Activated CD4-positive, alpha-beta T cell treated with anti-CD3 and anti-CD28 coated beads for 1 hour (primary cell): ENCODE measurements at places on chromosomes 2 and 18.

- no peak for DNase-seq
These were observed 76.4 kb downstream of the TMEM18 start for GRCh38 chr2:600542-601386.

GRCh38 chr2:173557497-173557896, 202.8 kb downstream of the CDCA7 start:
- DNase-seq = no peak

DNA sequence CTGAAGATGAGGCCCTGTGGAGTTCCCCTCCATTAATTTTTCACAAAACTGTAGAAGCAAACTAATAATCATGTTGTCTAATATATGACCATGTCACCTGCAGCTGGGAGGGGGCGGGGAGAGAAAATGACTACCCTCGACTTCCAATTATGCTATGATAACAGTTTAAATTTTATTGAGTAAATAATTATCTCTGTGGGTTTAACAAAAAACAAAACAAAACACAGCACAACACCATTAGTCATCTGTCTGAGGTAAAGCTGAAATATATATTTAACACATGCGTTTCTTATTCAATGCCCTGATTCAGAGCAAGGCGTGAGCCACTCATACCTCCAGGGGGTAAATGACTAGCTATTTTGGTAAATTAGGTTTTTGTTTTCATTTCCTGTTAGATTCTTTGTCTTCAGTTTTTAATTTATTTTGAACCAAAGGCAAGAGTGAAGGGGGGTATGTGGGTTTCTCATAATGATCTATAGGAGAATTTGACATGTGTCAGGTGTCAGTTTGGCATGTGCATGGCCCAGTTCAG, 77.4 kb upstream of the ZCCHC2 start:
- no peak for DNase-seq

DNA sequence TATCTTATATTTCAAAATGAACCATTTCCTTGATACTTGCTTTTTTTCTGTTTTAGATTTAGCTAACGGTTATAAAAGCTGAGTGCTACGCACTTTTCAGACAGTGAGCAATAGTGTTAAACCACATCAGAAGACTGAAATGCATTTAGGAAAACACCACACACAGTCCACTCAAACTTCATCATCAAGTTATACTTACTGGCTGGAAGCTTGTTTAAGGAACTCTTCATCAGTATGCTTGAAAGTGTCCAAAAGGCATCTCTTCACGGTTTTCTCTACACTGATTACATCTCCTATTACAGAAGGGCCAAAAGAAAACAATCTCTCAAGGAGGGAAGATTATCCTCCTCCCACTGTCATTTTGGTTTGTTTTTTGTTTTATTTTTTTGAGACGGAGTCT, 19.7 kb downstream of the ILKAP start:
- DNase-seq = no peak

DNA sequence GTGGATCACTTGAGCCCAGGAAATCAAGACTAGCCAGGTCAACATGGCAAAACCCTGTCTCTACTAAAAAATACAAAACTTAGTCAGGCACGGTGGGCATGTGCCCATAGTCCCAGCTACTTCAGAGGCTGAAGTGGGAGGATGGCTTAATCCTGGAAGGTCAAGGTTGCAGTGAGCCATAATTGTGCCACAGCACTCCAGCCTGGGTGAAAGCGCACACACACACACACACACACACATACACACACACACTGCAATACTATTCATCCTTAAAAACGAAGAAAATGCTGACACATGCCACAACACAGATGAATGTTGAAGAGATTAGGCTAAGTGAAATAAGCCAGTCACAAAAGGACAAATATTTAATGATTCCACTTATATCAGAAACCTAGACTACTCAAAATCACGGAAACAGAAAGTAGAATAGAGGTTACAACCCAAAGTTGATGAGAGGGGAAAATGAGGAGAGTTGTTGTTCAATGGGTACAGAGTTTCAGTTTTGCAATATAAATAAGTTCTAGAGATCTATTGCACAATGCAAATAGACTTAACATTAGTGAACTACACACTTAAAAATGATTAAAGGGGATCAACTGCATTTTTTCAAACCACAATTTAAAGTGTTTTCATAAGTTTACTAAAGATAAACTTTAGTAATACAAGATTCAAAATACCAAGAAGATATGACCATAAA, 114.5 kb downstream of the USP34 start:
- DNase-seq = no peak

DNA sequence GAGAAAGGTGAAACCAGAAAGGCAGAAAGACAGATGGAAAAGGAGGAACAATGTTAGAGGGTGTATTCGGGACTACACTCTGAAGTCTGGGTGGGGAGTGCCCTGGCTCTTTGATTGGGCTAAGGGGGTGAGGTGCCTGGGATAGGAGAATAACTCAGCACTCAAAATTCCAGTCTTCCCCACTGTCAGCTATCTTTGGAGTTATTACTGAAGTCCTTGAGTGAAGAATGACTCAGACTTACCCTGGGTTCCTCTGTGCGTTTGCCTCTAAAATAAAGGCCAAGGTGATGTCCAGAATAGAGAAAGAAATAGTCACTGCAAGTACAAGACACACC, 151.8 kb upstream of the SERPINE2 start:
- no peak for DNase-seq

- no peak for DNase-seq
These were observed 28.1 kb upstream of the INPP4A start for GRCh38 chr2:98416383-98417159.

DNA sequence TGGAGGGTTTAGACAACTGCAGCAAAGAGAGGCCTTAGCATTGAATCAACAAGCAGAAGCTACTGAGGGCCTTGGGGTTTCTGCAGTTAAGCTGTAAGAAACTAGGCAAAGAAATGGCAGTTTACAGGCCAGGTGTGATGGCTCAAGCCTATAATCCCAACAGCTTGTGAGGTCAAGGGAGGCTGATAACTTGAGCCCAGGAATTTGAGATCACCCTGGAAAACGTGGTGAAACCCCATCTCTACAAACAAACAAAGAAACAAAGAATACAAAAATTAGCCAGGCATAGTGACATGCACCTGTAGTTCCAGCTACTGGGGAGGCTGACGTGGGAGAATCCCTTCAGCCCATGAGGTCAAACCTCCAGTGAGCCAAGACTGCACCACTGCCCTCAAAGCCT, 421.6 kb upstream of the CHST9 start:
- no peak for DNase-seq

- no peak for DNase-seq
These were observed 13.8 kb downstream of the NBAS start for GRCh38 chr2:15547115-15547876.

GRCh38 chr18:51337406-51337805, 139.9 kb upstream of the MEX3C start:
- DNase-seq = no peak

DNA sequence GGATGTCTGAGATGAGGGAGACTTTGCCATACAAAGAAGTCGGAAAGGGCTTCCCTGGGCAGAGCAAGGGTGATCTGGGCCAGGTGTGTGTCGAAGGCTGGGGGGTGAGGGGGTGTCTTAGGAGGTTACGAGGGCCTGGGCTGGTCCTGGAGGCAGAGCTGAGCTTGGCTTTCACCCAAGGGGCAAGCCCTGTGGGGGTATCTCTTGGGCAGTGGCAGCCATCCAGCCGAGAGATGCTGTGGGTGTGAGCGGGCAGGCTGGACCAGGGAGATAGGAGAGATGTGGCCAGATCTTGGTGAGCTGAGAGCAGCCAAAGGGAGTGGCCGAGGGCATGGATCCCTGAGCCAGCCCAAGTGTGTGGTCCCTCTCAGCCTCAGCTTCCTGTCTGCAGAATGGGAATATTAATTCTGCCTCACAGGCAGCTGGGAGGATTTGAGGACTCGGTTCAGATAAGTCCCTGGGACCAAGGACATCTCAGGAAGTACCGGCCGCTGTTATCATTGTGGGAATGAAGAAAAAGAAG, 33.0 kb downstream of the MAL start:
- DNase-seq = no peak

- no peak for DNase-seq
These were observed 193.1 kb upstream of the ARL4C start for GRCh38 chr2:234689911-234690379.

DNA sequence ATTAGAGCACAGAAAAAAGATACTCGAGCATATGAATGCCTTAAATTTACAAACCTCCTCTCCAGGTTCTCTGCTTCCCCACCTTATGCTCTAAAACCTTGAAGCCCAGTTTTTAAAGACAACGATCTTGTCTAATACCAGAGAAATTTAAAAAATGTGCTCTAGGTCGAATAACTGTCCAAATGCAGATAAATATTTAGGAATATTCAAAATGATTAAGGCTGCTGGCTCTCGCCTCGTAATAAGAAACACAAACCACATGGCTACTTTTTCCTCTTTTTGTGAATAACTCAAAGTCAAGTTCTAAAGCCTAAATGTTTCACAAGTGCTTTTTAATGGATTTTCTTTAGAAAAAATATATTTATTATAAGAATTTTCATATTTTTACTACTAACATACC, 101.3 kb downstream of the SATB2 start:
- no peak for DNase-seq

DNA sequence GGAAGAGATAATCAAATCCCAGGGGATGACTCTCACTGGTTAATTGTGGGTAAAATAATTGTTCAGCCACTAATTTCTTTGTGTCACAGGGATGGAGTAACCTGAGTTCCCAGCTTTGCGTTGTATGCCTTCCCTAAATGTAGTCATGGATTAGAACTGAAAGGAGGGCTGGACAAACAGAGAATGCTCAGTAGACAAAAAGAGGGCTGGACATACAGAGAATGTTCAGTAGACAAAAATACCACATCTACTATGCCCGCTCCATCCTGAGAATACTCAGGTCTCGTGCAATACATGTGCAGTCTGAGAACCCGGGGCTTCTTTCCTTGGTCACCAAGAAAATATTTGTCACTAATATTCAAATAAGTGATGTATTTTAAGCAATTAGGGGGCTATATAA, 497.9 kb downstream of the EPHA4 start:
- no peak for DNase-seq

DNA sequence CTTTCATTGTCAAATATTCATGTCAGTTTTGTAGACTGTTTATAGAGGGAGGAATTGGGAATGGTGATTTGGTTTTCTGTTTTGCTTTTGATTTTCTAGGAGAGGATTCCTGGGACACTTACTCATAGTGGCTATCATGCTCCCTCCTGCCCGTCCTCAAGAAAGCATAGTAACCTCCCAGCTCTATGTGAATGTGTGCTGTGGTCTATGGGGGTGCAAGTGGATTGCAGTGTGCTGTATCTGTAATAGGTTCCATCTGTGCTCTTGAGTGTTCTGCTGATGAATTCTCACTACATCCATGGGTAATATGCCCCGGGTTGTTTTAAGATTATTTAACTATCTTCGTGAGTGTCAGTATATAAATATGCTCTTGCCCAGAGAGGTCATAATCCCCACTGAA, 811.3 kb downstream of the CNTNAP5 start:
- no peak for DNase-seq
